ENCODE measurements at places on chromosomes 12 and 14. TPM values are rescaled to one million over a fixed set of nuclear protein-coding genes. Genes with fewer than 3 reads are reported as not detected.

Gene PZP
- not detected for total RNA-seq

GRCh38 chr14:80636071-80636470 is 305.5 kb downstream of the CEP128 start:
- no peak for DNase-seq

- DNase-seq: no peak
Observed at GRCh38 chr14:68249661-68250451, 430.3 kb downstream of the RAD51B start.

GRCh38 chr12:122395319-122395718 is 27.1 kb downstream of the CLIP1 start:
- DNase-seq: no peak

GRCh38 chr12:3988519-3989217 is 115.5 kb upstream of the PARP11 start:
- DNase-seq: no peak

Measured in CD8-positive, alpha-beta memory T cell (primary cell).